Activated CD8-positive, alpha-beta memory T cell treated with anti-CD3 and anti-CD28 coated beads, Interleukin-2, amount 50 U/mL, for 48 hours (primary cell): ENCODE measurements at places on chromosomes 16 and 17.

DNA sequence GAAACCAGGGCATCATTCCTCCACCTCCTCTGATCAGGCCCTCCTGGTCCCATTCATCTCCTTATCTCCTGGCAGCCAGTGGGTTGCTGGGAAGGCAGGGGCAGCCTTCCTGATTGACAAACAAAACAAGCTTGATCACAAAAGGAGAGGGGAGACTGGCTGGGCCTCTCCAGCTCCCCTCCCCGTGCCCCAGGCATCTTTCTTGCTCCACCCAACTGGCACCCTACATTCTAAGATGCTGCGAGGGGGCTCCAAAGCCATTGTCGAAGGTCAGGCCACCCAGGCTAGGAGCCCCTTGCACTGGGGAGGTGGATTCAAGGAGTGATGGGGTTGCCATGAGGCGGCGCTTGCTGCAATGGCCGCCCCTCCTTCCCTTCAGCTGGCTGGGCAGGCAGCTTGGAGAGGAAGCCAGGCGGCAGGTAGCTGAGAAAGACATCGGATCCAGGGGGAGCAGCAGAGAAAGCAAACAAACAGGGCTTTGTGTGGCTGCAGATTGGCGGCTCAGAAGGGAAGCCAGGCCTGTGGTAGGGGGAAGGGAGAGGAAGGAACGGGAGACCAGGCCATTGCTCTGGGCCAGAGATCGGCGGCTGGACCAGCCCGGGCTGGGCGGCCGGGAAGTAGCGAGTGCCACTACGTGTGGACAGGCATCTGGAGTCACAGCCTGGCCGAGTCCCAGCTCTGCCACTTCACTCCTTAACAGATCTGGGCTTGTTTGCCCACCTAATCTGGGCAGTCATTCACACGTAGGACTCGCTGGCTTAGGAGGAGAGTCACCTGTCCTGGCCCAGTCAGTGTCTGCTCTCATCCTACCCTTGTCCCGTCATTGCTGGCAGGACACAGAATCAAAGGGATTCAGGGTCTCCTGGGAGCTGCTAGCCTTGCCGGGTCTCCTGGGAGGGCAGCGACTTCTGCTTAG, 12.3 kb downstream of the RAI1 start:
- DNase-seq, result no peak

- DNase-seq, result no peak
Observed at GRCh38 chr17:29225396-29225795, 21.3 kb upstream of the CRYBA1 start.

DNA sequence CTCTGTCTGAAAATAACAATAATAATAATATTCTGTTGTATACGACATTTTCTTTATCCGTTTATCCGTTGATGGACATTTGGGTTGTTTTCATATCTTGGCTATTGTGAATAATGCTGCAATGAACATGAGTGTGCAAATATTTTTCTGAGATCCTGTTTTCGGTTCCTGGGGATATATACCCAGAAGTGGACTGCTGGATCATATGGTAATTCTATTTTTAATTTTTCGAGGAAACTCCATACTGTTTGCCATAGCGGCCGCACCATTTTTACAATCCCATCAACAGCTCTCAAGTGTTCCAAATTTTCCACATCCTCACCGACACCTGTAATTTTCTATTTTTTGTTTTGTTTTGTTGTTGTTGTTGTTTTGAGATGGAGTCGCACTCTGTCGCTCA, 5.3 kb upstream of the PRSS41 start:
- no peak for DNase-seq

DNA sequence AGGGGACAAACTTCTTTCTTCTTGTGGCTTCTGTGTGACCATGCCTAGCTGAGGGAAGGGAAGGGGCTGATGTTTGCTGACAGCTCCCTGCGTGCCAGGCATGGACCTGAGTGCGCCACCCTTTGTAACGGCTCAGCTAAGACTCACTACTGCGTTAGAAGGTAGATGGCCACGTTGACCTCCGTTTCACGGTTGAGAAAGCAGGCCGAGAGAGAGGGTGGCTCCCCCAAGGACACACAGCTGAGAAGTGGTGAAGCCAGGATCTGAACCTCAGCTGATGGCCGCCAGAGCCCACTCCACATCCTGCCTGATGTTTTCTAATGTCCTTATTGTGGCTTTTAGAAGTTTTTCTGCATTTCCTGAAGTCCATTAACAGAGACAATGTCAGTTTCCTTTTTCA, 45.1 kb downstream of the RGS9 start:
- peak; percentile 59 for DNase-seq

- no peak for DNase-seq
Observed at GRCh38 chr17:71380535-71380934, 740.3 kb upstream of the SOX9 start.

- DNase-seq, result peak; percentile 57
Observed at GRCh38 chr16:1645914-1646525, 32.1 kb upstream of the JPT2 start.

- no peak for DNase-seq
Observed at GRCh38 chr17:10547351-10547750, 2.1 kb downstream of the MYH2 start.

DNA sequence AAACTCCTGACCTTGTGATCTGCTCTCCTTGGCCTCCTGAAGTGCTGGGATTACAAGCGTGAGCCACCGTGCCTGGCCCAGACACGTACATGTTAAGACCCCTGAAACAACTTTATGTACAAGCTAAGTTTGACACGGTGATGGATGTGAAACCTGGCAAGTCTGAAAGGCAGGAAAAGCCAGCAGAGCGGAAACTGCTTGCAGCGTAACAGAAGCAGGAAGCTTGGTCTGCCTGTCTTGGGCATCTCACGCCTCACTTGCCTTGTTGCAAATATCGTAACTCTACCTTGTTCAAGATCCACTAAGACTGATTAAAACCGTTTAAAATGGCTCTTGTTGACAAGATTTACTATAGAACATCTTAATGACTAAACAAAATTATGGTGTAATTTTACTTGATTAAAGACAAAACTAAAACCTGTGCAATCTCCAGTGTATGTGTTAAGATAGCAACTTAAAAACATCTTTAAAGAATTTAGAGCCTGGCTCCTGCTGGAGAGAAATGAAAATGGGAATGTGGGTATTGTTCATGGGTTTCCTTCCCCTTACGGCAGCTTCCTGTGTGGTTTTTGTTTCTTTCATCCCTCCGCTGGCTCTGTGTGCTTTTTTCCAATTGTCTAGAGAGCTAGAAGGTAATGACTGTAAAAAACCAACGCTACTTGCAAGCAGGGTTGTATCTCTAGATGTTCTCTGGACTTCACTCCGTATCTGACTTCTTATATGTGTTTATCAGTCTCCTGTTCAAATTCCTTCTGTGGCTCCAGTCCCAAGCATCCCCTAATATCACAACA, 477.6 kb downstream of the XYLT1 start:
- DNase-seq, result no peak

DNA sequence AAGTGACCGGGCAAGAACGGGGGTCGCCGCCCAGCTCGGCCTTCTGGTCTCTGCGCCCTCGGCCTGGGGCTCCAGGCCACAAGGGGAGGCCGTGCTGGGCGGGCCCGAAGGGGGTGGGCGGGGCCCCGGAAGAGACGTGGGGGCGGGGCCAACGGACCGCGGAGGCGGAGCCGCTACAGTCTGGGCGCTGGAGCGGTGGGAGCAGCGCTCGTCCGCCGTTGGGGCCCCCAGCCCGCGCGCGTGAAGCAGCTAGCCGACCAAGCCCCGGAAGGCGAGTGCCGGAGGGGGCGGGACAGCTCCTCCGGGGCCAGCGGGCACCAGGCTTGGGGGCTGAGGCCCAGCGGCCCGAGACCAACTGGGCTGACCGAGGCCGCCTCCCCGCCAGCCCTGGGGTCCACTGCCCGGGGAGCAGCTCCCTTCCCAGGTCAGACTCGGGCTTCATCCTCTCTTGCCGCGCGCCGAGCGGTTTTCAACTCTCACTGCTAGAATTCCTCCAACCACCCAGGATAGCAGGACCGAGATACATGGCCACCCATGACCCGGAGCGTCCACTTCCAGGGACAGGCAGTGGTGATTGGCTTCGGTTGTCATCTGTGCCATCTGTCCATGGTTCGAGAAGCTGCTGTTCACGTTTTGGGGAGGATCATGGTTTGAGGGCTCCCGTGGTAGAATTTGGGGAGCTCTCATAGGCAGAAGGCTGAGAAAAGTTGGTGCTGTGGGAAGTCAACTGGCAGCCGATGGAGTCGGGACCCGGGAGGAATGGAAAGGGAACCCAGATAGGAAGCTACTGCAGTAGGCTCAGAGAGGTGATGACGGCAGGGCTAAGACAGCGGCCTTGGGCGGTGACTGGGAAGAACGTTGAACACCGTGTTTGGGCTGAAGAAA, 44.6 kb upstream of the LCMT1 start:
- DNase-seq, result peak; percentile 92

DNA sequence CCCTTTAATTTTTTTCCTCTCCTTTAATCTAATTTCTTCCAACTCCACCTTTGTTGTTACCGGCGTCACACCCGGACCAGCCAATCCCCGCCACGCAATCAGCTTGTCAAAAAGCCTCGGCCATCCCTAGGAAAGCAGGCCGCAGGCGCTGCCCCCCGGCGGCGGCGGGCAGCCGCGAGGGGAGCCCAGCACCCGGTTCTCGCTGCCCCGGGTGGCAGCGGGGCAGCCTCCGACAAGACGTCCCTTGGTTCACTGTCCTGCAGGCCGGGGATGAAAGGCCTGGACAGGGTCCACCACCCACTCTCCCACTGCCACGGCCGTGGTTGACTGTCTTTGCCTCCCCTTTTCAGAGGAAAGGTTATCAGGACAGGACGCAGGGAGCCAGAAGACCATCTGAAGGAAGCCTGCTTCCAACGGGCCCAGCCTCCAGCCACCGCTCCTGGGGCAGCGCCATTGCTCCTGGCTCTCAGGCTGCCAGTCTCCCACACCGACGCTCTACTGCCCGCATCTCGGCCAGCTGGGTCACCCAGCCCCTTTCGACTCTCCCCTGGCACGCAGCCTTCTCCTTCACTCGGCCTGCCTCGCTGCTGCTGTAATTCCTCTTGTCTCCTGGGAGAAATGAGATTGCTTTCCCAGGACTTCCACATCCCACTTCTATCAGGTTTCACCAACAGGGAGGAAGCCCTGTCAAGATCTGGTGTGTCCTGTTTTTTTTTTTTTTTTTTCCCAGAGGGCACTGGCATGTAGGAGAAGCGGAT, 2.8 kb upstream of the UBTF start:
- peak; percentile 73 for DNase-seq

- peak; percentile 46 for DNase-seq
Observed at GRCh38 chr17:77526728-77527350, 386.1 kb downstream of the SEC14L1 start.

- DNase-seq, result no peak
Observed at GRCh38 chr17:16975744-16976625, 4.1 kb upstream of the TNFRSF13B start.

DNA sequence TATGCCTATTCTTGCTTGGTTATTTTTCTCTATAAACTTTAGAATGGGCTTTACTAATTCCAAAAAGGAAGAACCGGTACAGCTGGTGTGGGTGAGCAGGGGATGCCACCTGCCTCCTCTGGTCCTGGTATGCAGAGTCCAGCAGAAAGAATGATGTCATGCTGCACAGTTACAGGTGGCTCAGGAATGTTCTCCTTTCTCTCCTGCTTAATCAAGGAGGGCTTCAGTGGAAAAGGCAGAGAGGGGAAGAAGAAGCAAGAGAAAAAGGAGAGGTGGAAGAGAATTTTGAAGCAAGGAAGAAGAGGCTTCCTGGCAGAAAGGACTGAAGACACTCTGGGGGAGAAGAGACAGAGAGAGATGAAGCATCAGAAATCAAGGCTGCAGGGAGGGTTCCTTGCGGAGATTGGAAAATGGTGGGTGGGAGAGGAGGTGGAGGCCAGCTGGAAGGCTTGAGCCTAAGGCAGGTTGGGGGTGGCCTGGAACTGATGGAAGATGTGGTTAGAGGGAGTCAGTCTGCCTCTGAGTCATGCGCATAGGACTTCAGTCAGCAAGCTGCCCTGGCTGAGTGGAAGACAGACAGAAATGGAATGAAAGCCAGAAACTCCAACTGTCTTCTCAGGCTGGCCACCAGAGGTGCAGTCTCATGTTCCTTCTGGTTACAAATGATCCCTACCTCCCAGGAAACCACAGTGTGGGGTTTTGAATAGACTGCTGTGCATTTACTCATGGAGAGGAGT, 64.6 kb upstream of the CRHR1 start:
- DNase-seq, result no peak

- no peak for DNase-seq
Observed at GRCh38 chr17:74803971-74804370, 27.8 kb upstream of the NAT9 start.

GRCh38 chr16:17194190-17194780, 276.5 kb downstream of the XYLT1 start:
- DNase-seq, result peak; percentile 86

DNA sequence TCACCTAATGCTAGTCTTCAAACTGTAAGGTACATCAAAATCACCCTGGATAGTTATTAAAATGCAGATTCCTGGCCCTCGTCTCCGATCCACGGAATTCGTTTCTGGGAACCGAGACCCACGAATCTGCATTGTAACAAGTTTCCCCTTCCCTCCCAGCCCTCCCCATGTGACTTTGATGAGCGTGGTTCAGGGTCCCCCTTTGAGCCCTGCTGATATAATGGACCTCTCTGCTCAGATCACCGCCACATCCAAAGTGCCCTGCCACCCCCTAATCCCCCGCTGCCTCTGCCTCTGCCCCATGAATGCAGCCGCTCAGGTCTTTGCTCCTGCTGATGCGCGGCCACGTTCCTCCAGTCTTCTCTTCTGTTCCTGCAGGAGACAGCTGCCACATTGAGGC, 283.1 kb downstream of the SNX29 start:
- DNase-seq, result no peak

DNA sequence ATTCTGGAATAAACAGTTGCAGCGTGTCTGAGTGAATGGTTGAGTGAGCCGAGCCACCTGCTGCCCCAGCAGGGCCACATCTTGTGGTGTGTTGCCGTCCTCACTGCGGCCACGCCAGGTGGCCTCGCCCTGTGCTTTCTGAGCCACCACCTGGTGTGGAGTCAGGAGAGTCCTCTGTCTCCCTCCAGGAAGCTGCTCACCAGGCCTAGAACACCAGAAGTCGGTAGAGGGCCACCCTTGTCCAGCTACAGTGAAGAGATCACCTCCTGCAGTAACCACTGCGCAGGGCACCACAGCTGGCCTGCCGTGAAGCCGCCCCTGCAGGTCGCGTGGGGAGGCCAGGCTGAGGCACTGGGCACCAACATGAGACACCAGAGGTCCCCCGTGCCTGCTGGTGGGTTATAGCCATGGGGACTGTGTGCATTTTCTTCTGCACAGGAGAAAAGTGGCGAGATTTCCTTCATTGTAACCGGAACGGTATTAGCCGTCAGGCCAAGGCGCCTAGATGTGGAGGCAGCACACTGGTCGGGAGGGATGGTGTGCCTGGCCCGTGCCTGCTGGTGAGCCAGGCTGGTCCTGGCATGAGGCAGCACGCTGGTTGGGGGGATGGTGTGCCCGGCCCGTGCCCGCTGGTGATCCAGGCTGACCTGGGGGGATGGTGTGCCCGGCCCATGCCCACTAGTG, 28.9 kb upstream of the FOXK2 start:
- DNase-seq, result no peak

GRCh38 chr16:47855431-47855830, 300.4 kb downstream of the ABCC12 start:
- DNase-seq, result no peak

GRCh38 chr16:63372815-63373214, 1336.6 kb upstream of the CDH8 start:
- no peak for DNase-seq
